ENCODE measurements at places on chromosomes 4 and X.

- no peak for DNase-seq
These were observed 165.5 kb upstream of the PDE5A start for GRCh38 chr4:119794113-119794512.

- peak; percentile 2 for DNase-seq
These were observed 189.6 kb downstream of the TMEM47 start for GRCh38 chrX:34467437-34467836.

- no peak for DNase-seq
These were observed 240.5 kb upstream of the ANKRD50 start for GRCh38 chr4:124953061-124953460.

GRCh38 chrX:56733459-56734046, 4.5 kb downstream of the NBDY start:
- peak; percentile 51 for DNase-seq

- peak; percentile 67 for DNase-seq
These were observed 13.3 kb downstream of the OFD1 start for GRCh38 chrX:13747836-13748235.

GRCh38 chr4:149765630-149766029, 50.0 kb downstream of the IQCM start:
- DNase-seq, result peak; percentile 62

DNA sequence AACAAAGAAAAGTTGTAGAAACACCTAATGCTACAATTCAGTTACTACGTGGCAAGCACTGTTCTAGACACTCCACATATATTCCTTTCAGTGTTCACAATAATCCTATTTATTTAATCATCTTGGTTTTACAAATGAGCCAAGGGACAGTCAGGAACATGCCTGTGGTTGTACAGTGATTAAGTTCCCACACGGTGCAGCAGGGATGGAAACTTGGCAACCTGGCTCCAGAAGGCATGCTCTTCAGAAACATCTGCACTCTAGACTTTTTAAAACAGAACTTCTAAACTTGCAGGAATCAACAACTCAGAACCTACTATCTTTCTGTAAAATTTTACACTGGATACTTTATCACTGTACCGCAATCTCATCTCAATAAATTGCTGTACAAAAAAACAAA, 32.1 kb downstream of the TAPT1 start:
- no peak for DNase-seq

DNA sequence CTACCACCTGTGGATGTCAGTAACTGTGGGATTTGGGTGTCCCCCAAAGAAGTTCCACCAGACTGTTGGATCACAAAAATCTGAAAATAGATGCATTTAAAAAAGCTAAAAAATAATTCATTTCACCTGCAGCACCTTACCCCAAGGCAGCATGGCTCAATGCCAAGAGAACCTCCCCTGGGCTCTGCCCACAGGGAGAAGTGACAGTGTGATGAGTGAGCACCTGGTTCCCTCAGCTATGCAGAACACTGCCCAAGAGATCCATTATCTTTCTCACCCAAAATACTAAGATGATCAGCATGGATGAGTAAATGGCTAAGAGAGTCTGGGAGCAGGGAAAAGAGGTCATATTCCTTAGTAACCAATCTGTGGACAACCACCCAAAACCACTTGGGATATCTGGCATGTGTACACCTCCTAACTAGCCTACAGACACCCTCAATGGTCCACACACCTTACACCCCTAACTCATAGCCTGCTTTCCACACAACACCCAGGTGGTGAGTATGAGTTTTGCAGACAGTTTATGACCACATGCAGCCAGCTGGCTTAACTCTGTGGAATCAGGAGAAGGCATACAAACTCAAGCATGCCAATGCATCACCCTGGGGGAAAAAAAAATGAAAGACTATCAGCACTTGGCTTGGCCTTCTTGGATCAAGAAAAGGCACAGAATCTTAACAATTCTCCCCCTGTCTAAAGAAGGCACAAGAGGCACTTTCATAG, 416.5 kb upstream of the SMIM31 start:
- no peak for DNase-seq

- no peak for DNase-seq
These were observed 267.3 kb upstream of the HAND2 start for GRCh38 chr4:173797296-173797695.

GRCh38 chr4:153468587-153468986, 2.4 kb downstream of the TMEM131L start:
- peak; percentile 64 for DNase-seq

- DNase-seq, result no peak
These were observed 5.5 kb upstream of the XIAP start for GRCh38 chrX:123854329-123854728.

- no peak for DNase-seq
These were observed 50.6 kb upstream of the GATB start for GRCh38 chr4:151811403-151811802.

DNA sequence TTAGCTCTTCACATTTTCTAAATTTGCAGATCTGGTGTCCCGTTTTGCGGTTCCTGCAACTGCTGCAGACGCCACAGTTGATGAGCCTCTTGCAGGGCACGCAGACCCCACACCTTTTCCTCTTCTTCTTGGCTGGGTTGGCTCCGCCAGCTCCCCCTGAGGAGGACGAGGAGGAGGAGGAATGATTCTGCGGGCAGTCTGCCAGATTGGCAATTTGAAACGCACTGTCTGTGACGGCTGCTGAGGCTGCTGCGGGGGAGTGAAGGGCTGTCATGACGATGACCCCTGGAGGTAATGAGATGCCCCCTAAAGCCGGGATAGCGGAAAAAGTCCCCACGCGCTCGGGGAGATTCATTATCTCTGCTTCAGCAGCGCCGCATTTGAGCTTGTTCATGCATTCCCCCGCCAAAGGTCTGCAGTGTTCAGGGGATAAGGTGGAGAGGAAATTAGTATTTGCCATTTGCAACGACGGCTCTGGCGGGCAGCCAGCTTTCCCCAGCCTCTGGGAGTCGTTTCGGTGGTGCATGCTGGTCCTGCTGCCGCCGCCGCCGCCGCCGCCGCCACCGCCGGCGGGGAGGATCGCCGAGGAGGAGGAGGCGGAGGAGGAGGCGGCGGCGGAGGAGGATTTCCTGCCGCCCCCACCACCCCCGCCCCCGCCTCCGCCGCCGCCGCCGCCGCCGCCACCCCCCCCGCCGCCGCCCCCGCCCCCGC, 3.8 kb downstream of the CXXC4 start:
- peak; percentile 67 for DNase-seq

DNA sequence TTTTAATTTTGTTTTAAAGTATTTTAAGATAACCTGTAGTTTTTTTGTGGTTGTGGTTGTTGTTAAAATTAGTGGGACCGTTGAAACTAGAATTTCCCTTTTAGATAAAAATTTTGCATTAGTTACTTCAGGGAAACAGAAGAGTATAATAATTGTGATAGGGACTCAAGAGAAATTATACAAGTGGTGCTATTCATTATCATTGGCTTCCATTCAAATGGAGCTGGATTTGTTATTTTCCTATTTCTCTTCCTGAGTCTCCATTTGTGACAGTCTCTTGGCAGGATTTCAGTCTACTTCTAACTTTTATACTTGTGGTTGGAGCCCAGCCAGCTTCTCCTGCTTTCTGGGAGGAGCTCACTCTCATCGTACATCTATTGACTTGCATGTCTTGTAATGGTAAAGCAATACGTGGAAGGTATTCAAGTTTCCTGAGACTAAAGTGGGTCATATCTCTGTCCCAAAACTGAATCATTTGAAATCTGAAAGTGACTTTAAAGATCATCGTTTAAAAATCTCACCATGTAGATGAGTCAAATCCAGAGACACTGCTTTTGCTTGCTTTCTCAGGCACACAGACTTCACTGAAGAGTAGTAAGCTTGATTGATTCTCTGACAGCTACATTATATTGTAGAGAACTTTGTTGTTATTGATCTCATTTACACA, 155.8 kb downstream of the RPA4 start:
- DNase-seq, result no peak

DNA sequence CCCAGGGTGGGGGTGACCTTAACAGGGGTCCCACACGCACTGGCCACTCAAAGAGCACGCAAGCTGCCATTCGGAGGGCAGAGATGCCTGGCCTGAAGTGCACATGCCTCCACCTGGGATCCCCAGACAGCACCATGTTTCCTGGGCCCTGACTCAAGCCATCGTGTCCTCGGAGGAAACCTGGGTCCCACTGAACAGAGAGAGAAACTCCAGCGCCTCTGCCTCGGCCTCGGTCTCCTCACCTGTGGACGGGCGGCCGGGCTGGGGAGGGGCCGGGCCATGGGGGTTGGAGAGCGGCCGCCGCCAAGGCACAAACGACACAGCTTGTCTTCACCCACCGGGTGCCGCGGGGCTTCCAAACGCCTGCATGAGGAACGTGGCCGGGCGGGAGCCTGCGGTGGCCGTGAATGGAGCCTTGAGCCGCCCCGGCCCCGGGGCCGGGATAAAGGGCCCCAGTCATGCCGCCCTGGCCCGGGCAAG, 30.0 kb upstream of the FGFR3 start:
- DNase-seq, result no peak

GRCh38 chrX:95764972-95765451, 919.6 kb upstream of the DIAPH2 start:
- peak; percentile 46 for DNase-seq

GRCh38 chrX:150844016-150844415, 54.5 kb downstream of the CD99L2 start:
- DNase-seq, result no peak

GRCh38 chrX:130836447-130836846, 66.6 kb downstream of the ENOX2 start:
- DNase-seq, result no peak
